ENCODE measurements at places on chromosomes 2 and 18.

DNA sequence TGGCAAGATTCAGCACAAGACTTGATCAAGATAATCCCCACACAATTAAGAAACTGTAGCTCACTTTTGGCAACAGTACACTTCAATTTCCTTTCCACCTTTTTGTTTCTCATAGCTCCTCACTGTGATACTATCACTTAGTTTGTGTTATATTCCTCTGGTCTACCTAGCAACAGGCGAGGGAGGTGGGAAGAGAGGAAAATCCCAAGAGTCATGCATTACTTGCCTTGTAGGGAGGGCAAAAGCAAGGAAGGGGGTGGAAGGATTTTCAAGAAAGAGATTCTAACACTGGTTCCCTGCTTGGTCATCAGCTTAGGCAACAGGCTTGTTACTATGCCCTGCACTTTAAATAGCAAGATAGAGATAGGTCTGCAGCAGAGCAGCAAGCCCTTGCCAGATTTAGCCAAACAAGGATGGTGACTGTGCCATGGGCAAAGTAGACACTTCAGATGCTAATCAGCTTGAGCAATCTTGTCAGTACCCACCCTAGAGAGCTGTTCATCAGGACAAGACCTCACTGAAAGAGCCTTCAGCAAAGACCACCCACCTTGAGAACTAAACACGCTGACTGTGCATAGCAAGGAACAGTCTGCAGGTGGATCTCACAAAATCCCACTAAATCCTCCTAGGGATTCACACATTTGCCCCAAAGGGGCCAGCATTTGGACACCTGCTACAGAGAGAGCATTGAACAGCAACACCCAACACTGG is 134.6 kb downstream of the MBD2 start:
- no peak for DNase-seq

DNA sequence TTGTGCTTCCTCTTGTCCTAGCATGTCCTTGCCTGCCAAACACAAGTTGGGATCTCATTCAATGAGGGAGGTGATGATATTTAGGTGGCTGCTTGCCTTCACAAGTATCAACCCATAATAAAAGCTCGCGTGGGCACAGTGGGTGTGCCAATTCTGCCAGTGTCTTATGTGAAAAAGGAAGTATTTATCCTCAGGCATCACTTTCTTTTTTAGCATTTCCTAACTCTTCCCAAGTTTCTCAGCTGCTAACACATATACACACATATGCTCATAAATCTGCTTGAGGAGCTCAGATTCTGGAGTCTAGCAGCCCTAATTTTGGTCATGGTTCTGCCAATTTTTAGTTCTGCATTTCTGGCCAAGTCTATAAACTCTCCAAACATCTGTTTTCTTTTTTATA is 319.5 kb upstream of the HNMT start:
- DNase-seq, result no peak

- DNase-seq, result no peak
Observed at GRCh38 chr2:237693291-237693994, 66.1 kb downstream of the LRRFIP1 start.

DNA sequence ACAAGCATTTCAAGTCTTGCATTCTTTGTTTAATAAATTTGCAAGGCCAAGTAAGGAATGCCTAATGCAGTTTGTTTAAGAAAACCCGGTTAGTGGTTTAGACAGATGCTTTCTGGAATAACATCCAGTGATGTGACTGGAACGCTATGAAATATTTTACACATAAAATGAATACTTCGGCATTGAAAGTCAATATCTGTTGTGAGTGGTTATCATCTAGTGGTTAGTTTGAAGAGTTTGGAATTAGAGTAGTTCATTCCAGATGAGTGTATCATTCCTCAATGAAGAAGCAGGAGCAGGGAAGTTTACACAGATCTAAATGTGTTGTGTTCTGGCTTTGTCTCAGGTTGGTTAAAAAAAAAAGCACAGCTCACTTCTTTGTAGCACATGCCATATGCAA is 608.0 kb upstream of the PIK3C3 start:
- no peak for DNase-seq

GRCh38 chr18:2360861-2361260 is 210.4 kb downstream of the METTL4 start:
- DNase-seq, result no peak

GRCh38 chr2:149037851-149038250 is 648 bp upstream of the LYPD6B start:
- no peak for DNase-seq

DNA sequence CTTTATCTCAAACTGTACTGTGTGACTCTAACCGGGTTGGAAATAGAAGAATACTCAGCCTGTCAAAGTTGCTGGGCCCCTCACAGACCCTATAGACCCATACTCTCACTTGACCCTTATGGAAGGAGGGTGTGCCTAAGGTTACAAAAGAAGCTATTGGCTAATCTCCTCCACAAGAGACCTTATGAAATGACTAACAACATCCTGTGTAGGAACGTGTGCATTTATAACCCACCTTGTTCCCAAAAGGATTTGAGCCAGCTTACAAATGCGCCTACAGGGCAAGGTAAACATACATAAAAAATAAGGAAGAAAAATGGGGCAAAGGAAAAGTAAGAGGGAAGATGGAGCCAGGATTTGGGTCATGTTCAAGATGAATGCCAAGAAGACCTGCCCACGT is 225.4 kb upstream of the SMAD2 start:
- no peak for DNase-seq

DNA sequence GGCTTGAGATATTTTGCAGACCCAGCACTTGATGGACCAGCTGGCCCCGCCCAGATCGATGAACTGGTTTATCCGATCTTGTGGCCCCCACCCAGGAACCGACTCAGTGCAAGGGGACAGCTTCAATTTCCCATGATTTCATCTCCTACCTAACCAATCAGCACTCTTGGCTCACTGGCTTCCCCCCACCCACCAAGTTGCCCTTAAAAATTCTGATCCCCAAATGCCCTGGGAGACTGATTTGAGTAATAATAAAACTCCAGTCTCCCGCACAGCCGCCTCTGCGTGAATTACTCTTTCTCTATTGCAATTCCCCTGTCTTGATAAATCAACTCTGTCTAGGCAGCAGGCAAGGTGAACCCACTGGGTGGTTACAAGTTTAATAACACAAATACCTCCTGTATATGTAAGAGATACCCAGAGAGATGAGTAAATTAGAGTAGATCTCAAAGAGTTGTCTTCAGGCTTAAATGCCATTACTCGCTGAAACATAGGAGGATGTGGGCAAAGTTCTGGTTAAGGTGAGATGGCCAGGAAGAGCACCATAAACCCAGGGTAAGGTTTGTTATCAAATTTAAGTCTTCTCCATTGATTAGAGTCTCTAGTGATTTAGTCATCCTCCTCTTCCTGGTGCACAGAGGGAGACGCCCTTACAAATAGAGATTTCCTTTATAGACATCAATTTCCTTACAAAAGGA is 222.8 kb downstream of the ARL4C start:
- no peak for DNase-seq

- DNase-seq, result no peak
Observed at GRCh38 chr2:102141970-102142828, at the start of gene IL1R1. IL1R1 (plus strand) TSS chr2:102142746; CDS start chr2:102157725, 14,979 bp downstream.

GRCh38 chr18:47313901-47314300 is 62.4 kb upstream of the SKOR2 start:
- DNase-seq, result no peak

- DNase-seq, result no peak
Observed at GRCh38 chr2:51291762-51292551, 260.0 kb upstream of the NRXN1 start.

- DNase-seq, result no peak
Observed at GRCh38 chr18:50131591-50131990, 63.4 kb downstream of the MYO5B start.

DNA sequence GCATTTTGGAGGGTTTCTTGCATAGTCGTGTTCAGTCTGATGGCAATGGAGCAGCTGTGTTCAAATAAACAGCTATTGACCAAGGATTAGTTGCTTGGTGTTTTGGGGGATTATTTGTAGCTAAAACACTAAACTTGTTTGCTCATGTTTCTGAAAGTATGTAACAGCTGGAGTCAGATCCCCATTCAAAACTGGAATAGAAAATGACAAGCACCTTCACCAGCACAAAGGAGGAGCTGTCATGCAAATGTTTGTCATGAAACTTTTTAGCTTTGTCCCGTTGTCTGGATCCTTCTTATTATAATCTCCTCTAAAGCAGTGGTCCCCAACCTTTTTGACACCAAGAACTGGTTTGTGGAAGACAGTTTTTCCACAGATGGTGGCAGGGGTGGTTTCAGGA is 96.9 kb upstream of the ZNF236 start:
- no peak for DNase-seq

- DNase-seq, result no peak
Observed at GRCh38 chr18:60502591-60502990, 130.0 kb upstream of the MC4R start.

DNA sequence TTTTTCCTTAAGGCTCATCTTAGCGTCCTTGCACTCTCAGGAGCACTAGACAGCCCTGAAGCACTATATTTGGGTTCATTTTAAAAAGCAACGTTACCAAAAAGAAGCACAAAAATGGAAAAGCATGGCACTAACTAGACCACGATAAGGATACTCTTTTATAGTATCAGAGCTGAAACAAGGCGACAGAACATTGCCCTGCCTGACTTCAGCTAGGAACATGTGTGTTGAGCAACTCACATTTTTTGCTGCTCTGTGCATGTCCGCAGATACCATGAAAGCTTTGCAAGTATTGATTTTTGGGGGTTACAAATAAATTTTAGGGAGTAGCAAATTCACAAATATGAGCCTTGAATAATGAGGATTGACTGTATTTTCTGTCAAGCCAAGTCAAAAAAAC is 332.0 kb downstream of the PTPRM start:
- DNase-seq, result no peak

DNA sequence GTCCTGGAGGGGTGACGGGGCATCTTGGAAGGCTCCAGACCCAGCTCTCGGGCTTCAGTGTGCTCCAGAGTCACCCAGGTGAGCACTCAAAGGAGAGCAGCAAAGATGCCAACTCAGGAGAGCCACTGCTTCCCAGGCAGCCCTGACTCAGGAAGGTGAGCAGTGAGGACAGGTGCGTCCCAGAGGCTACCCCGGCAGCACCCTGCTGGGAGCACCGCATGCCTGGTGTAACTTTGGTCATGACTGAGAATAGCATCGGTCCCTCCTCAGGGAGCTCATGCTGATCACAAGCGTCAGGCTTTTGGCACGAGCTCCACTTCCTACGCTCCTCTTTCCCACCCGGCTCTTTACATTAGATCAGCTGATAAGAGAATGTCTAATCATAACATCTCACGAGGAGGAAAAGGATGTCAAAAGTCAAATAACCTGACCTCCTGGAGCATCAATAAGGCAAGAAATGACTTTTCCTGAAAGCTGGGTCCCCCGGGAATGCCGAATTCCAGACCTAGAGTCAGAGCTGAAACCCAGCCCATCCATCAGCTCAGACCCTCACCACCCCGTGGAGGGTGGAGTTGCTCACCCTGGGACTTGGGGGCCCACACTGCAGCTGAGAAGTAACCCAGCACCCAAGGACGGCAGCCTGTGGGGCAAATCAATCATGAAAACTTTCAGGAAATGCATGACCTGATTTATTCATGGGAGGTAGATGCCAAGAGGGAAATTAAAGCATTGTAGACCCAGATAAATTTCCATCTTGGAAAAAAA is 248.8 kb downstream of the ACKR3 start:
- no peak for DNase-seq

DNA sequence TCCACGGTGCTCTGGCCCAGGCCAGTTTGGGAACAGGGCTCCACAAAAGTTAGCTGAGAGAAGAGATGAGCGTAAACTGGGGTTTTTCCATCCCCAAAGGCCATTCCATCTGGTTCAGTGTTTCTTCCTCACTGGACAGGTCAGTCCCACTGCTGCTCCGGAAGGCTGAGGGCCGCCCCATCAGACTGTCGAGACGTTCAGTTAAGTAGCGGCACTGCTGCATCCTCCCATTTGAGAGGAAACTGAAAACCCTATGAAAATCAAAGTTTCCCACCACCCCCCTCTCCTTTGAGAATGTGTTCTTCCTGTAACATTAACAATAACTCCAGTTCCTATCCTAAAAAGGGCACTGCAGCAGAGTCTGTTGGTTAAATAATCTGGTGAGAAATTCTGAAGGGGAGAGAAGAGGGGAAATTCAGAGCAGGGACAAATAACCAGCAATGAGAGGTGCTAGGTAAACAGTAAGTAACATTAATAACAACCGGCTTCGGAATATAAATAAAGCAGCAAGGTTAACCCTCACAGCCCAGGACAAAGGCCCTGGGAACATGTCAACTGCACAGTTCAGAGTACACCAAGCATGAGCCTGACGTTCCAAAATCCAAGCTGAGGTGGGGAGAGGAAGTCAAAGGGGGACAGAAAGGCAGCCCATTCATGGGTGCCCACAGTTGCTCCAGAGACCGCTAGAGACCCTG is 55.4 kb downstream of the UXS1 start:
- DNase-seq, result no peak

DNA sequence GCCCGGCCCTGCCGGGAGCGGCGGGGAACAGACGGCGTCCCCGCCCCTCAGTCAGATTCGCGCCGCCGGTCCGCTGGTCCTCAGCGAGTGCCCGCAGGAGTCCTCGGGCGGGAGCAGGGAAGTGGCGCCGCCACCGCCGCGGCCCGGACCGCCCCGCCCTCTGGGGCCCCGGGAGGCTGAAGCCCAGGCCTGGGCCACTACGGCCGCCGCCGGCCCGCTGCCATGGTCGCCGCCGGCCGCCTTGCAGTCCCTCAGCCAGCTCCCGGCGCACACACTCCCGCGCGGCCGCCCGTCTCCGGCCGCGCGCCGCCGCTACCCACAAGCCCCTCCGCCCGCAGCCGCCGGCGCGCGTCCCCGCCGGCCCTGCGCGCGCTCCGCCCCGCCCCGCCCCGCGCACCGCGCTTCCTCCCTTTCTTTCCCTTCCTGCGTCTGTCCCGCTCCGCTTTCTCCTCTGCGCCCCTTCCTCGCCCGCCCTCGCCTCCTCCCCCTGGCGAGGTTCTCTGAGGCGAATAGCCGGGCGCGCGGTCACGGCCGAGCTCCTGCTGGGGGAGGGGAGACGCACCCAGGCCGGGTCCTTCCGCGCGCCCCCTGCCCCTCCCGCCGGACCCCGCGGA is at the start of gene ROCK2:
TSS of gene ROCK2 (minus strand) at position 295 of the 614 bp plus-strand sequence. CDS start 500 bp downstream, outside the sequence.
- peak; percentile 57 for DNase-seq

- no peak for DNase-seq
Observed at GRCh38 chr18:49013291-49013691, 62.5 kb upstream of the SMAD7 start.

GRCh38 chr18:78169174-78169864 is 810.3 kb upstream of the SALL3 start:
- DNase-seq, result no peak

- DNase-seq, result no peak
Observed at GRCh38 chr2:24620936-24621335, 129.9 kb downstream of the NCOA1 start.

GRCh38 chr2:104043864-104044263 is 810.1 kb upstream of the POU3F3 start:
- DNase-seq, result no peak

GRCh38 chr2:197442857-197443256 is 8.0 kb upstream of the SF3B1 start:
- no peak for DNase-seq

- DNase-seq, result no peak
Observed at GRCh38 chr2:84302513-84303412, 156.3 kb downstream of the SUCLG1 start.

DNA sequence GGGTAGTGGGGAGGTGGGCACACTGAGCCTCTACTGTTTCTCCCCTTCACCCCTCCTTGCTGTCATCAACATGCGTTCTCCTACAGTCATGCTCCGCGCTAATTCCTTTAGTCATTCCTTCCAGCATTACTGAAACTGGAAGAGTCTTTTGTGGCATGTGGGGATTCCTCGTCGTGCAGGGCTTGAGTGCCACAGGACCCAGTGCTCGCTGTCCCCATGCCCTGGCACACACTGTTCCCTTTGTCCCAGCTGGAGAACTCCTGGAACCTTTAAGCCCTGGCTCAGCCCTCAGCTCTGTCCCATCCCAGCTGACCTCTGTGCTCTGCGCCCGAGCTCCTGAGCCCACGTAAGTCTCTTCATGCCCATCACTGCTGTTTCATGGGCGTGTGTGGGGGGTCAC is 42.1 kb downstream of the ODC1 start:
- DNase-seq, result no peak

Measured in stimulated activated CD4-positive, alpha-beta T cell treated with anti-CD3 and anti-CD28 coated beads, Interleukin-4, amount 100 ng/mL, for 48 hours (primary cell).